ENCODE measurements at places on chromosomes 6 and 20.

GRCh38 chr20:3686867-3687321, 5.1 kb upstream of the ADAM33 start:
- DNase-seq: no peak

GRCh38 chr6:71592643-71593042, 293.7 kb upstream of the RIMS1 start:
- DNase-seq: no peak

- DNase-seq: no peak
These were observed 270.8 kb downstream of the SMOC2 start for GRCh38 chr6:168711666-168712300.

DNA sequence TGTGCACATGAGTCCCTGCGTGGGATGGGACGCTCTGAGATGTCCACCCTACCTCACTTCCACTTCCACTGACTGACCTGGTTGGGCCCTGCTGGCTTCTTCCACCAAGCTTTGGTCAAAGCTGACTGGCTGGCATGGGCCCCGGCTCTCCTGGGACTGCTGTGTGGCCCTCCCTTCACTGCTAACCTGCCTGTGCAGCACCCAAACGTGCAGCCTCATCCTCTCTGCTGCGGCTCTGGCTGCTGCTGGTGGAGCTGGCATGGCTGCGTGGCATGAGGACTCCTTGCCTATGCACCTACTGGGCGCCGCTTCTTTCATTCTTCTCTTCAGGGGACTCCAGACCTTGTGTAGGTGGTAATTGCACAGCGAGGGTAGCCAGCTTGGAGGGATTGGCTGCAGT, 18.7 kb upstream of the IP6K3 start:
- no peak for DNase-seq

DNA sequence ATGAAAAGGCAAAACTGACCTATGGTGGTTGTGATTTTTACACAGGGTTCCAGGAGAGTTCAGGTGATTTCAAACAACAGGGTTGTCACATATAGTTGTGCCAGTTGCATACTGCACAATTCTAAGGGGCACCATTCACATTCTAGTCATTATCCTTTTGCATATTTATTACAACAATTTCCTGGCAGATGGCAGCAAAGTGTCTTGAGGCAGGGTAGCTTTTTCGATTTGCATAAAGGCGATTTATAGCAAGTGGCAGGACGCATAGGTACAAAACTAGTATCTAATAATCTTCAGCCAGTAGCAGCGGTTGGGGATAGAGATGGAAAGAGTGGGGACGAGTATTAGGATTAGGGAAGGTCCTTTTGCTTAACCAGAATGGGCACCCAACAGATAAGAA, 46.5 kb upstream of the TRAF3IP2 start:
- no peak for DNase-seq

DNA sequence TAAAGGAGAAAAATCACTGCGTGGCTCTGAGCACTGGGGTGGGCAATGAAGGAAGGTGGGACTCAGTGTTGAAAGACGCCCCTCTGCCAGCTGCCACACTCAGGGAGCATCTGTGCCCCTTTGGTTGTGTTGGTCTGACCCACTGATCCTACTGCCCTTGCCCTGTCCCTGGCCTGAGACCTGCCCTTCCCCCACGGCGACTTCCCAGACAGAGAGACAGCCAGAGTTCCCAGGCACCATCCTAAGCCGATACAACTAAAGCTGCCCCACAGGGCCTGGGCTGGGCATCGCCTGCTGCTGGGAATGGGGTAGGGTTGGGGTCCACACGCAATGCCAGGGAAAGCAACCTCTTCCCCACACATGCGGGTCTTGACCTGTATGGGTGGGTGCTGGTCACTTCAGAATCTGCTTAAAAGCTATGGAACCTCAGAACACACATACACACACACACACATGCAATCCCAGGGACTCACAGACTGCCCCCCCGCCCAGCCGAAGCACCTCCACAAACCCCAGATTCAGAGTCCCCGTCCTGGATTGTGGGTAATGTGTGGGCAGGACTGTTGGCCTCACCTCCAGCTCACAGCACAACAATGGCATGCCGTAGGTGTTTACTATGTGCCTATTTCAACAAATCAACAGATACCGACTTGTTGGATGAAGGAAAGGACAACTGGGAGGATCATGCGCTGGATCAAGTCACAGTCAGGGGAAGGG, 10.9 kb upstream of the SPDEF start:
- no peak for DNase-seq

DNA sequence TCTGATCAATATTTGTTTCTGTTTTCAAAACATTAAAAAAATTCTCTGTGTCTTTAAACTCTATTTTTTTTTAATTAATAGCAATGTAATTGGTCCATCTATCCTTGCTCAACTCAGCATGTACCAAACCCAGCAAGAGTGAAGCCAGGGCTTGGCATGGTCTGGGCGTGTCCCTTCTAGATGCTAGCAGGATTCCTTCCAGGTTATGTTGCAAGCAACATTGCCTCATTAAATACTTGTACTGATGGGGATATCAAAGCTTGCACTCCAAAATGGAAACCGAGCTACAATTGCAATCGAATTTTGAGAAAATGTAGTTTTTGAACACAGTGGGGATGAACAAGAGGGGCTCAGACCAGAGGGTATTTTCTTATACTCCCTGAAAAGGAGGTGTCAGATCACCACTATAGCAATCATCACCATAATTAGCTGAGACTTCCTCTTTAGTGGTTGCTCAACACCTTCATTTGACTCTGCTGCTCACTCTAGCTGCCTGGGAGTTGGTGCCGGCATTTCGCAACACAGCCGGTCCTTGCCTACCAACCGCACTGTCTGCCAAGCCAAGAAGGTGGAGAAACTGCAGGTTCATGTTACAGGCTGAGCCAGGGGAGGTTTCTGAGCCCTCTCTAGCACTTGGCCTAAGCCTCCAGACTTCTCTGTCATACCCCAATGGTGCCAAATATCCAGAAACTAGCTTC, 67.8 kb upstream of the RALGAPA2 start:
- DNase-seq: no peak

GRCh38 chr6:41678511-41679084, 40.3 kb downstream of the MDFI start:
- DNase-seq: no peak
